Urothelium cell line (cell line): ENCODE measurements at places on chromosomes 16 and 17.

- DNase-seq = peak; percentile 41
Observed at GRCh38 chr17:29078183-29079045, 35.5 kb downstream of the PIPOX start.

DNA sequence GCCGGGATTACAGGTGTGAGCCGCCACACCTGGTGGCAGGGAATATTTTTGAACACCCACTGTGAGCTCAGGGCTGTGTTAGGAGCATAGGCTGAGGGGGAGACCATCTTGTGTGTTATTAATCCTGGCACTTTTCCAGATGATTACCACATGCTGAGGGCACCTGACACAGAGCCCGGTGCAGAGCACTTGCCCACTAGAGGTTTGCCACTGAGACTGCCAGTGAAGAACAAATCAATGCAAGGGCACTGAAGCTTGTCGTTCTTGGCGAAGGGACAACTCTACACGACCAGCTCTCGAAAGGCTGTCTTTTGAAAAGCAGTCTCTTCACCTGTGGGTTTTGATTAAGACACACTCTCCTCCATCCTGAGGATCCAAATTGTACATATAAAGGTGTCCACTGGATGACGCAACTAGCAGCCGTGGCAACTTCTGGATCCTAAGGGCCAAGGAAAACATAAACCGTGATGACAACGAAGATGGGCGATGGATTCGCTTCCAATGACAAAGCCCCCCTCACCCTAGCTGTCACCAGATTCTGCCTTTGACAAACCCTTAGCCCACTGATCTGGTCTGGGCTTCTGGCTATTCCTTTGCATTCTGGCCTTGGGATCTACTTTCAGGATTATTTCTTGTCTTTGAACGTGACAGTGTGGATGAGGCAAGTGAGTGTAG, 28.7 kb downstream of the WIPI1 start:
- DNase-seq = no peak

DNA sequence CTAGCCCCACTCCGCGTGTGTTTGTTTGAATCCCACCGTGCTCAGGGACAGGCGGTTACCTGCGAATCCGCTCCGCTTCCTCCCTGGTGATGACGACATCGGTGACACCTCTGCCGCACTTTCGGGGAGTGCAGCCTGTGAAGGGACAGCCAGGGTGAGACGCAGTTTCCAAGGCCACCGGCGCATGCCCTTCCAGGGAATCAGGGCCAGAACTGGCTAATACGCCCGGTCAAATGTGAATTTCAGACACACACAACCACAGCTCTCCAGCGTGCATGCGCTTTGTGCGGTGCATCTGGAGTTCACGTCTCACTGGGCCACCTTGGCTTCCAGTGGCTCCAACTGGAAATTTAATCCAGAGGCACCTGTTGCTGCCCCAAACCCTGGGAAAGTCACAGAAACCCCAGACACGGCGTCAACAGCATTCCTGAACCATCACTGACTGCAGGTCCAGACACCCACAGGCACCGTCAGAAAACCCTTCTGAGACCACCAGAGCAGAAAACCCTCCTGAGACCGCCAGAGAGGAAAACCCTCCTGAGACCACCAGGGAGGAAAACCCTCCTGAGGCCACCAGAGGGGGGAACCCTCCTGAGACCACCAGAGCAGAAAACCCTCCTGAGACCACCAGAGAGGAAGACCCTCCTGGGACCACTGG, 6.6 kb upstream of the HEXD start:
- DNase-seq = no peak

DNA sequence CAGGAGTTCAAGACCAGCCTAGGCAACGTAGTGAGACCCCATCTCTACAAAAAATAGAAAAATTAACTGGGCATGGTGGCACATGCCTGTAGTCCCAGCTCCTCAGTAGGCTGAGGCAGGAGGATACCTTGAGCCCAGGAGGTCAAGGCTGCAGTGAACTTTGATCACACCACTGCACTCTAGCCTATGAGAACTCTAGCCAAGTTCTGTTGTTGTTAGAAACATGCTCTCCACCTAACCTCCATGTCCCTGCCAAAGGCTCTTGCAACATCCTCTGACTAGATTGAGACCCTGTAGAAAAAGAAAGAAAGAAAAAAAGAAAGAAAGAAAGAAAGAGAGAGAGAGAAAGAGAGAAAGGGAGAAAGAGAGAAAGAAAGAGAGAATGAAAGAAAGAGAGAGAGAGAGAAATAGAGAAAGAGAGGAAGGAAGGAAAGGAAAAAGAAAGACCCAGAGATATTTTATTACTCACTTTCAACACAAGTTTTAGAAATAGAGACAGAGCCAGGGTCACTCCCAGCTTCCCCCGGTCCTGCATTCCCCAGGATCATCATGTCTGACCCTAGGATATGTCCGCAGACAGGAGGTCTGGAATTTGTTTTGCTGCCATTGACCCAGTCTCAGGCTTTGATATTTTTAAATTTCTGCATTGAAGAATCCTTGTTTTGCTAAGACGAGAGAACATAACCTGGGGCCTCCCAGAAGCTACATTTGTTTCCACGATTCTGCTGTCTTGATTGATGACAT, 376.5 kb upstream of the CDH5 start:
- no peak for DNase-seq

DNA sequence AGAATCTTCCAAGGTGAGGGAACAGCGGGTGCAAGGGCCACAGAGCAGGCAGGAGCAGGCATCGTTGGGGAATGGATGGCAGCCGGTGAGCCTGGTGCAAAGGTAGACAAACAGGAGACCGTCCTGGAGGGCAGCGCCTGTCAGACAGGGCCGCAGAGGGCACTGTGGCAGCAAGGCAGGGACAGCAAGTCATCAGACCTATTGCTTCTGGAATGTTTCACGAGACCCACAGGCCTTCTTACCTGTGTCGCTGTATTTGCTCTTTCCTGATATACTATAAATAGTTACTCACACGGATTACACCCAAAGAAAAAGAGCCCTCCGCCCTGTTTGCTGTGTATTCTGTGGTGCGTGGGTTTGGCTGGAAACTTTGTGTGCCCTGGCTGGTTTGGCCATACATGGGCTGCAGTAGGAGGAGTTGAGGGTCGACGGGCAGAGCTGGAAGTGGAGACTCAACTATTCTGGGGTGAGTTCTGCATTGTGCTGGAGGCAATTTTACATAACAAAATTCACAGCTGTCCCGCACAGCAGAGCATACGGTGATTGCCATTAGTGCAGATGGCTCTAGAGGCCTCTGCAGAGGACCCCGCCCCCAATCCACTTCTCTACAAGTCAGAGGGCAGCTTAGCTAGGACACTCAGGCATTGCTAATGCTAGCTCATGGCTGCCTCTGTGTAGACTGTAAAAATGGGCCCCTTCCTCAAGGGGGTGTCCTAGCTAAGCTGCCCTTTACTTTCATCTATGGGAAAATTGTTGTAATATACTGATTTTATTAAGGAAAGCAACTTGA, 18.6 kb upstream of the POLR3E start:
- DNase-seq = no peak

- no peak for DNase-seq
Observed at GRCh38 chr16:56980792-56981724, 8.3 kb upstream of the NLRC5 start.
